ENCODE measurements at places on chromosomes 4 and X. TPM values are rescaled to one million over a fixed set of nuclear protein-coding genes. Genes with fewer than 3 reads are reported as not detected.

WDR13 gene
- 106 TPM for total RNA-seq

GRCh38 chr4:168540086-168540485 lies 43.2 kb downstream of the PALLD start:
- no peaks in the 10 kb centered on the region for H3K27me3 ChIP-seq
- no peak overlapping the region for H3K4me3 ChIP-seq
- H3K36me3 ChIP-seq = no peaks in the 10 kb centered on the region
- no peaks in the 10 kb centered on the region for H3K4me1 ChIP-seq

UVSSA gene
- 8.7 TPM for total RNA-seq

- DNase-seq = no peak
- H3K36me3 ChIP-seq = no peaks in the 10 kb centered on the region
- no peak overlapping the region for H3K4me3 ChIP-seq
- peaks cover 15% of the 10 kb centered on the region for H3K4me1 ChIP-seq
These were observed 8.2 kb downstream of the RASSF6 start for GRCh38 chr4:73612032-73612431.

DNA sequence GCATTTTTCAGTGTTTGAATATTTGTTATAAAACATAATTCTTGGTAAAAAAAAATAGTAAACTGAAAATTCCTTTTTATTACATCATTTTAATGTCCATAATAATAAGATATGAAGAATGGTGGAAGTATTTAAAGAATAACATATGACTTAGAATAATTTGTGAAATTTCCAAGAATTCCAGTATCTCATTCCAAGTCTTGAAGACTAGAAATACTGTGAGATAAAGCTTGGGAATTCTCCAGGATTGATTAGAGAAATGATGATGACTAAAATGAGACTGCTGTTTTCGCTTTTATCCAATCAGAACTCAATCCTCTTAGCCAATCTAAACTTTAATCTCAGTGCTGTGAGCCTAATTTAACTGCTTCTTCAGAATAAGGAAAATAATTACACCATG lies 184.2 kb upstream of the HCCS start:
- peaks cover 5% of the 10 kb centered on the region for H3K4me1 ChIP-seq
- H3K36me3 ChIP-seq = no peaks in the 10 kb centered on the region
- no peak overlapping the region for H3K4me3 ChIP-seq
- DNase-seq = no peak
- H3K27ac ChIP-seq = no peak overlapping the region

DNA sequence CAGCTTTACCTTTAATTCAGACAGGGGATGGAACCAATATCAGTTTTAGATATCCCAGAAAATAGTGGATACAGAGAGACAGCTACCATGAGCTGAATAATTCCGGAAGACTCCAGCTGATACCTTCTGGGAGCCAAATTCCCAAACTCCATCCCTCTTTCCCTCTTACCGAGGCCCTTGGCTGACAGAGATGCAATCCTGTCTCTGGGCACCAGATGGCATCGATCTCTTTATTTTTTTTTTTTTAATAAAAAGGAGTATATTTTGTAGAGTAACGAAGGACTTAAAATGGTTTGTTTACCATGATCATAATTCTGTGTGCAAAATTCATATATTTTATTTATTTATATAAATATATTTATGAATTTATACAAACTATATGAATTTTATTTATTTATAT lies 31.0 kb downstream of the RAB40A start:
- H3K4me1 ChIP-seq = no peaks in the 10 kb centered on the region
- no peak overlapping the region for H3K27ac ChIP-seq
- H3K27me3 ChIP-seq = no peaks in the 10 kb centered on the region
- no peaks in the 10 kb centered on the region for H3K36me3 ChIP-seq

DNA sequence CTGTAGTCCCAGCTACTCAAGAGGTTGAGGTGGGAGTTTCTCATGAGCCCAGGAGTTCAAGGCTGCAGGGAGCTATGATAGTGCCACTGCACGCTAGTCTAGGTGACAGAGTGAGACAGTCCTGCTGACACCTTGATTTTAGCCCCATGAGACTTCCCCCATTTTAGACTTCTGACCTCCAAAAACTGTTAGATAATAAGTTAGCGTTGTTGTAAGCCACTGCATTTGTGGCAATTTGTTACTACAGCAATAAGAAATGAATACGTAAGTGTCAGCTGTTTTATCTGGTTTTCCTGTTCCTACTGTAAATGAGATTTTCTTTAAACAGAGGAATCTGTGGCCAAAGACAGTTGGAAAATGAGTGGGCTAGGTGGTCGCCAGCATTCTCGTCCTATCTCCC lies 83.9 kb downstream of the ARHGAP10 start:
- no peaks in the 10 kb centered on the region for H3K36me3 ChIP-seq
- H3K27me3 ChIP-seq = no peaks in the 10 kb centered on the region
- peaks cover 77% of the 10 kb centered on the region for H3K4me1 ChIP-seq

GRCh38 chr4:94410678-94411206 lies 41.0 kb upstream of the PDLIM5 start:
- H3K4me1 ChIP-seq = no peaks in the 10 kb centered on the region
- H3K36me3 ChIP-seq = no peaks in the 10 kb centered on the region
- H3K4me3 ChIP-seq = no peak overlapping the region
- peak overlapping the region; percentile 73 for H3K27ac ChIP-seq
- DNase-seq = peak; percentile 91

GRCh38 chr4:154719087-154719486 lies 24.7 kb upstream of the LRAT start:
- H3K36me3 ChIP-seq = no peaks in the 10 kb centered on the region
- no peaks in the 10 kb centered on the region for H3K27me3 ChIP-seq
- H3K4me1 ChIP-seq = no peaks in the 10 kb centered on the region
- H3K27ac ChIP-seq = no peak overlapping the region
- DNase-seq = no peak
- no peak overlapping the region for H3K4me3 ChIP-seq

DNA sequence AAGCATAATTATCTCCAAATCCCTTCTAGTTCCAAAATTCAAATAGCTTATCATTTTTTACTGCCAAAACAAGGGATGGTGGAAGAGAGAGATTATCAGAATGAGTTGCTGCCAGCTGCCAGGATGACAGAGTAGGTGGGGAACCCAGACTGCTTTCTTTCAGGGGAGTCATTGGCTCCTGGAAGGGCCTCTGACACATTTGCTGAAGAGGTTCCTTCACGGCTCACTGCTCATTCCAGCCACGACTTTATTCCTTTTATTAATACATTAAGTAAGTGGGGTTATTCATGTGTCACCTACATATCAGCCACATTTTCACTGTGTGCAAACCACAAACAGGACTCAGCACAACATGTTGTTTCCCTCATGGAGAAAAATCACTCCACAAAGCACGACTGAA lies 12.7 kb upstream of the SMIM43 start:
- H3K4me3 ChIP-seq = no peak overlapping the region
- H3K27me3 ChIP-seq = no peaks in the 10 kb centered on the region
- no peaks in the 10 kb centered on the region for H3K4me1 ChIP-seq

GRCh38 chr4:112328734-112329130 lies 31.6 kb downstream of the ALPK1 start:
- H3K36me3 ChIP-seq = no peaks in the 10 kb centered on the region
- no peak for DNase-seq
- no peak overlapping the region for H3K4me3 ChIP-seq
- H3K27me3 ChIP-seq = no peaks in the 10 kb centered on the region
- H3K4me1 ChIP-seq = no peaks in the 10 kb centered on the region

Measured in sigmoid colon (tissue), 7 donors.